AG09309 (cell line): ENCODE measurements at places on chromosomes 1 and 21.
A peak's percentile ranks its signal among the peaks of the same experiment; 100 is the strongest.

DNA sequence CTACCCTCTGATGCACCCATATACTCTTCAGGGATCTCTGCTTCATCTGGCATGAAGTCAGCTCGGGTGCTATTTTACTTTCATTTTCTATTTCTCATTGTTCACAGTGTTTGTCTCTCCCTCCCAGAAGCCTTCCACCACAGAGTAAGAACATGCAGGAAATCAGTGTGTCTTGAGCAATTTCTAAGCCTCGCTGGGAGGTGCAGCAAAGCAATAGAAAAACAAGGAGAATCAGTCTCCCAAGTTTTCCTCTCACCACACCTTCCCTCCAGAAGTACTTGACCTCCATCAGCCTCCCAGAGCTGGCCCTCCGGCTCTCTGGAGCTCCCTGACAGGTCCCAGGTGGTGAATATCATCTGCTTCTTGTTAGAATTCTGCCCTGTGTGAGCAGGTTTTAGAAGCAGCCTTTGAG is 594.7 kb upstream of the CAMK1G start:
- peak; percentile 29 for DNase-seq

DNA sequence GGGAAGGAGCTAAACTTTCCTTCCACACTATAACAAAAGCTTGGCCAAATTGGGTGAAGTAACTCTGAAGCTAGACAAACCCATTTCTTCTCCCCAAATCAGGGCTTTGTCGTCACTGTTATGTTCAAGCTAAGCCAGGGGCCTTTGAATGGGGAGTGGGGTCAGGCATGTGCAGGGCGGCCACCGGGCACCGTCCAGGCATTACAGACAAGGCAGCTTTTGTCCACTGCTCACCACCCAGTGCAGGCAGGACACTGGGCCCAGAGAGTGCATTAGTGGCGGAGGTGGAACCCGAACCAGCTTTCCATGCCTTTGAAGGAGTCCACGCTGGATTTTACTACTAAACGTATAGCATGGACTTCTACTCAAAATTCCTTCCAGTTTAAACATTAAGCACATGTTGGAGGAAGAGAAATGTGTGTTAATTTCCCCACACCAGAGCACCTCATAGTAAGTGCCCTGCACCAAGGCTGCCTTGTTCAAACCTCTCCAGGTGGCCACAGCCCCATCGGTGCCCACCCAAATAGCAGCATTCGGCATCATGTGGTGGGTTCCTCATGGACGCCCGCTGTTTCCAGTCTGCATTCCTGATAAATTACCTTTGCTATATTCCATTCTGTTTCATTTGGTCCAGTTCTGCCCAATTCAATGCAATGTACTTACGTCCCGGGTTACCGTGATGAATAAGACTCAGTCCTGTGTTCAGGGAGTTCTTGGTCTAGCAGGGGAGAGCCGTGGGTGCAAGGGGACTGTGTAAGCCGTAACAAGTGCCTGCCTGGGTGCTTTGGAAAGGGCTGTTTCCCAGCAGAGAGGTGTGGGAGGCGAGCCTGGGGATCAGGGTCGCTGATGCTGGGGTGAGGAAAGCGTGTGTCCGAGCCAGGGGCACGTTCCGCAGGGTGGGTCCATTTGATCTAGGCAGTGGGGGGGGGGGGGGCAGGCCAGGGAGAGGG is 1.6 kb downstream of the UBASH3A start:
- DNase-seq, result no peak

DNA sequence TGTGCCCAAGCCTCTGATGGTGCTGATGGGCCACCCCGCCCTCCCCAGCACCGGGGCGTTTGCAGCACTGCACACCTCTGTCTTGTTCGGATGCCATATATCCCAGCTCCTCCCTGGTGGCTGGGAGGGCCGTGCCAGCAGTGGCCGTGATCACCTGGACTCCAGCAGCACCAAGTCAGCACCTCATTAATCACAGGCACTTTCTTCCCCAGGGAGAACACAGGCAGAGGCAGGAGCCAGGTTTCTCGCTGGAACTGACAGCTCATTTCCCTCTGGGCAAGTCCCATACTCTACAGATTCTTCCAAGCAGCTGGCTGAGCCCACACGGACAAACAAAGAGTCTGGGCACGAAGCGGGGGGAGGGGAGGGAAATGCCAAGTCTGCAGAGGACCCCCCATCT is 141.7 kb upstream of the EDN2 start:
- no peak for DNase-seq

GRCh38 chr1:23838401-23838866 is 13.2 kb upstream of the HMGCL start:
- DNase-seq, result no peak

- DNase-seq, result no peak
Measured at GRCh38 chr1:98294127-98294526, 367.4 kb upstream of the SNX7 start.

- DNase-seq, result no peak
Measured at GRCh38 chr1:74399249-74399648, 113.2 kb downstream of the LRRC53 start.

- DNase-seq, result no peak
Measured at GRCh38 chr1:175005085-175005783, 5.5 kb downstream of the CACYBP start.

DNA sequence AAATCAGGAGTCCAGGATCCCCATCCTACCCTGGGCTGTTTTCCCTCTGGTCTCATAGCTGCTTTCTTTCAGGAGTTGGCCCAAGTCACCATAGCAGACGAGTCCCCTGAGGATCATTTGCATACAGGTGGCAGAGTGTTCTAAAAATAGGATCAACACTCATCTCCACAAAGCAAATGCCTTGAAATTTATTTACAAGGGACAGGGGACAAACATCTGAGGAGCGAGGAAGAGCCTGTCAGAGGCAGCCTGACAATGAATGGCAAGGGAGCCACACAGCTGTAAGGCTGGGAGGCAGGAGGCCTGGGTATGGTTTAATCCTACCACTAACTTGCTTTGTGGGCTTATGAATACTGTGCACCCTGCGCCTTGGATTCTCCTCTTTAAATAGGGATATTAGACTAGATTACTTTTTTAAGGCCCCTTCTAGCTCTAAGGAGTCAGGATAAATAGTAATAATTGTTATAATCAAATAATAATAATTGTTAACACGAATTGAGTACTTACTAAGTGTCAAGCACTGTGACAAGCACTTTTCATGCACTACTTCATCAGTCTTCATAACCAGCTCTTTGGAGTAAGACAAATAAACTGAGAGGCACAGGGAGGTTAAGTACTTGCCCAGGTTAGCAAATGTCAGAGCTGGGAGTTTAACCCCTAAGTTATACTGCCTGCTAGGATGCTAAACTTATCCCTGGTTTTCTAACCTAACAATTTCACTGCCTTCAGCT is 34.5 kb downstream of the RAB3B start:
- DNase-seq, result no peak
